DMS53 (cell line): ENCODE measurements at places on chromosomes 7 and 10.

DNA sequence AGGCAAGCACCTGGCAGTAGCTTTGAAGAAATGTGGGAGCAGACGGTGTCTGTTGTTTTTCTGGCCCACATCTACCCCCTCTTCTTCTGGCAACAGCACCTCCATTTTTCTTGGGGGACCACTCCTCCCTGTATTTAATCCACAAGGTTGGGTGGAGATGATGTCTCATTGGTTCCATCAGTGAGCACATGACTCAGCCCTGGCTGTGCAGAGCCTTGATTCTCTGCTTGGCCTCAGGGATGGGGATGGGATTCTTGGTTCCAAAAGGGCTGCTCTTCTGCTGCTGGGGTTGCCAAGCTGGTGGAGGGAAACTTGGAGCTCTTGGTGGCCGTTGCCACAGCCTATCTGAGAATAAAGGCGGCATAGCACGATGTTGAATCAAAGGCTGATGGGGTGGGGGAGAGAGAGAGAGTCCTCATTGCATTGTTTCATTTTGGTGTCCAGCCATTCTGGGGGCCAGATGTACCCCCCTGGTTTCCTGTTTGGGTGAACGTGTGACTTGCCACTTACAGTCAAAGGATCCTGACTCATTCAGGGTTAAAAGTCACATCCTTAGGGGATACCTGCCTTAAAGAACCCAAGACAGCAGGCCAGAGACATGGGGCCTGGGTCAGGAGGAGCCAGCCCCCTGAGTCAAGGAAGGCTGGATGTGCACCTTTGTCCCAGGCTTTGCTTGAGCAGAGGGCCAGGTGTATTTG is 25.9 kb downstream of the GRK5 start:
- no peak for DNase-seq

DNA sequence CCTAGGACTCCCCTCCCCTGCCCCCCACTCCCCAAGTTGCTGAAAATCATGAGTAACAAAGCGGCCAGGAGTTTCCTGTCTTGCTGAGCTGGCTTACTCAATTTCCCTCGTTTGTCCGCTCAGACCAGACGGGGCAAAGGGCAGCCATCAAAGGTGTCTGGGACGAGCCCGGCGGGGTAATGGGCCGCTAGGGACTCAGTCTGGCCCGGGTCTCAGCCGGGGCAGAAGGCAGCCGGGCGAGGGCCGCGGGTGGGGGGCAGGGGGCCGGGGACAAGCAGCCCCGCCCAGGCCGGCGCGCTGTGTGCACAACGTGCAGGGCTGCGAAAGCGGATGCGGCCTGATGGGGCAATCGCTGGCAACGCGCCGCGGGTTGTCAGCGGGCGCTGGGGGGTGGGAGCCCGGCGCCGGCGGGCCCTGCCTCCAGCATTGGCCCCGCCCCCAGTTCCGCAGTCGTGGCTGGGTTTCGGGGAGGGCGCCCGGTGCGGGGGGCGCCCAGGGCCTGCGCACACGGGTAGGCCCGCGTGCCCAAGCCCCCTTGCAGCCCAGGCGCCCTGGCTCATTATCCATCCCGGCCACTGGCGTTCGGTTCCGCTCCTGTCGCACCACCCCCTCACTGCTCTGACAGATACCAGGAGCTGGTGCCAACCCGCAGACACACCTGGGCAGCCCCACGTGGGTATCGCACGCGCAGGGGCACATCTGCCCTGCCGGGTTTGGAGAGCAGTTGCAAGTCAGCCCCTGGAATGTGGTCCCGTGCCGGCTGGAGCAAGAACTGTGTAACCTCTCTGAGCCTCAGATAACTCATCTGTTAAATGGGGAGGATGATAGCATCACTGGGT is 35.1 kb downstream of the DNAJB12 start:
- peak; percentile 94 for DNase-seq

- no peak for DNase-seq
Measured at GRCh38 chr10:125549653-125550052, 133.3 kb downstream of the TEX36 start.

- no peak for DNase-seq
Measured at GRCh38 chr7:28862595-28863272, 95.4 kb downstream of the TRIL start.

DNA sequence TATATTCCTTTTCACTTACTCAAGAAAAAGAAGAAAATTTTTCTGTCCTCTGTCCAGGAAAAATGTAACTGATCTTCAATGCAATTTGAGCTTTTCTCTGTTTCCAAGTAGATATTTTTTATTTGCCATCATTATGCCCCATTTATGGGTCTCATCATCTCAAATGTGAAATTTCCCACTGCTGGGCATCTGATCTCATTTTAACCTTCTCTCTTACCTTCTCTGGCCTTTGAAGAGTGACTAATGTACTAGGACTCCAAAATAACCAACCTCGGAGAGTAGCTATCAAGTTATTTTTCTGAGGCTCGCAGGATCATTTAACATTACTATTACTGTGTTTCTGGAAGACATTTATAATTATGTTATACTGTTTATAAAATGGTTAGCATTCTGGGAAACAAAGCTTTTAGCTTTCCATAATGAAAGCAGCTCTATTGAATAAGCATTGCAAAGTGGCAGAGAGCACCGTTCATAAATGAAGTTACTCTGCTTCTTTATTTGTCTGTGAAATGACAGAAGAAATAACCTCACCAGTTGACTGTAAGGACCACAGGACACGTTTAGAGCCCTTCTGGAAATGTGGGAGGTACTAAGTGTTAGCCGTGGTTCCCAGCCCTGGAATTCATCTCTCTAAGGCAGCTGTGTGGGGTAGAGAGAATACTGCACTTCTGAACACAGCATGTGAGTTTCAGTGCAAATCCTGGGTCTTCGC is 33.3 kb upstream of the NMT2 start:
- no peak for DNase-seq

DNA sequence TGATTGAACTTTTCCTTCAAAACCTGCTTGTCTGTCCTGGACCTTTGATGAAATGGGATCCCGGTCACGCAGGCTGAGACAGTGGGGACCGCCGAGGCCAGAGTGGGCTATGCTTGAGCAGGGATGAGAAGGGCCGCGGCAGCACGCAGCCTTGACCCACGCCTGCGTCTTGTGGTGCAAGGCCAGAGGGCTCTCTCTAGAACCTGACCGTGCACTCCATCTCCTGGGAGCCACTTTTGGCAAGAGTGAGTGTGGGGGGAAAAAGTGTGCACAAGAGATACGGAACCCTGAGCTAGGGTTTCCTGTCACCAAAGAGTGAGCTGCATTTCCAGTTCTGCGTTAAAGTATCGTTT is 42.4 kb downstream of the WIPI2 start:
- no peak for DNase-seq

DNA sequence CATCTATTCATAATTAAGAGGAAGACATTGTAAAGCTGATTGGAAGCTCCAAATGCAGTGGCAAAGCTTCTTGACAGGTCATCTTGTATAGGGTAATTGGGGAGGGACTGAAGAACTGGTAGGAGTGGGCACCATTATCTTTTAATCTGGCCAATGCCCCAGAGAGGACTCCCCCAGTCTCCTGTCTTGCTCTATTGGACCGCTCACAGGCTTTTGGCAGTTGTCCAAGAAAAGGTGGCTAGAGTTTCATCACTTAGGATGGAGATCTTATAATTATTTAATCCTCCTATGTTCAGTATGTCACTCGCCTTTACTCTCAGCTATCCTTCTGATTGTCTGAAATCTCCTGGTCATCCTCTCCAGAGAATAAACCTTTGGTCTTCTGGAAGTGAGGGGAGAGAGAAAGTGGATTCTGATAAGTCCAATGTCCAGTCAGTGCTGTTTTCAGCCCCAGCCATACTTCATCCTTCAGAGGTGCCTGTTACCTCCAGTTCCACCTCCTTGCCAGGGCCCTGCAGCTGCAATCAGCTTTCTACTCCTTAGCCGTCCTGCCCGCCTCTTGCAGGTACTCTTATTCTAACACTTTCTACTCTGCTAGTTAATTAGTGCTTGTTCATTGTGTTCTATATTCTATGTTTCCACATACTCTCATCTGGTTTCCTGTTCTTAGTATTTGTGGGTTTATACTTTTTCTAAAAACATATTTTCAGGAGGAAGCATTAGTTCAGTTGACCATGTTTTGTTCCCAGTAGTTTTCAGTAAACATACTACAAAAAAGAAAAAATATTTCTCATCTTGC is 241.6 kb downstream of the NSUN6 start:
- DNase-seq, result peak; percentile 34

DNA sequence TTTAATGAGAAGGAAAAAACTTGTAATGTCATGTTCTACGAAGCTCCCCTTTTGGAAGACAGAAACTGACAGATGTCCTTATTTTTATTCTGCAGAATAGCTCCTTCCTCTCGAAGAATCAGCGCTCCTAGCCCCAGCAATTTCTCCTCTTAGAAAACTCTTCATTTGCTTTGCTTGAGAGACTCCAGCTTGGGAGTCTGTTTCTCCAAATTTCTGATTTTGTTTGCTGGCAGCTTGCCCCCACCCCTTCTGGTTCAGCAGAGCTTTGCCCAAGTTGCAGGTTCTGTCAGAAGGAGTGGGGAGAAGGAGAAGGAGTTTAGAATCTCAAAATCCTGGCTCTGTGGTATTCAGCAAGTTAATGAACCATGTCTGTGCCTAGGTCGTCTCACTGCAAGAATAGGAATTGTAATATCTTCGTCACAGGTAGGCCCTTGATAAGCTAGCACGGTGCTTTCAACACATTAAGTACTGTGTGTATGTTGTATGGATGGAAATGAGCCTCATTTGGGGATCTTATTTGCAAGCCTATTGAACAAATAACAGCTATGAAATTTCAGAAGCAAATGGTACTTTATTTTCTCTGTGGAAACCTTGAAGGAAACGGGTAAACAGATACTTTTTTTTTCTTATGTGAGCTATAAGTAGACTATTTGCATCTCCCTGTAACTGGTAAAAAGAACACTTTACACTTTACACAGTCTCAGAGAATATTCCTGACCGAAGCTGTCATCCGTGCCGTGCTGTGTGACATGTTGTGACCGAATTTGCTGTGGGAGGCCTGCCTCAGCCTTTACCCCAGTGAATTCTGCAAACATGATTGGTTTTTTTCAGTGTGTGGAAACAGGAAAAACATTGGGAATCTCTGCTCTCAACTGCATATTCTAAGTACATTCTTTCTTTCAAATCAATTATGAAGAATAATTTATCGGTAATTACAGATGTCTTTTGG is 290.9 kb downstream of the CAMK1D start:
- no peak for DNase-seq
